ENCODE measurements at places on chromosomes 7 and 10.

- no peak for DNase-seq
Observed at GRCh38 chr7:48289656-48290055, 118.4 kb downstream of the ABCA13 start.

- no peak for DNase-seq
Observed at GRCh38 chr7:108455551-108455997, 662 bp downstream of the NRCAM start.

GRCh38 chr10:43228783-43229207 lies 38.1 kb downstream of the RASGEF1A start:
- no peak for DNase-seq

DNA sequence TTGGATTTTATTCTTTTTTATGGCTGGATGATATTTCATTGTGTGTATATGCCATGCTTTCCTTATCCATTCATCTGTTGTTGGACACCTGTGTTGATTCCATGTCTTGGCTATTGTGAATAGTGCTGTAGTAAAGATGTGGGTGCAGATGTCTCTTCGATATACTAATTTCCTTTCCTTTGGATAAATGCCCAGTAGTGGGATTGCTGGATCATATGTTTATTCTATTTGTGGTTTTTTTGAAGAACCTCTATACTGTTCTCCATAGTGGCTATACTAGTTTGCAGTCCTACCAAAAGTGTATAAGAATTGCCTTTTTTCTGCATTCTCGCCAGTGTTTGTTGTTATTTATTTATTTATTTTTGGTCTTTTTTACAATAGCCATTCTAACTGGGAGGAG lies 159.8 kb downstream of the WNT2 start:
- DNase-seq = no peak

- no peak for DNase-seq
Observed at GRCh38 chr10:77478247-77478961, 159.2 kb downstream of the KCNMA1 start.

DNA sequence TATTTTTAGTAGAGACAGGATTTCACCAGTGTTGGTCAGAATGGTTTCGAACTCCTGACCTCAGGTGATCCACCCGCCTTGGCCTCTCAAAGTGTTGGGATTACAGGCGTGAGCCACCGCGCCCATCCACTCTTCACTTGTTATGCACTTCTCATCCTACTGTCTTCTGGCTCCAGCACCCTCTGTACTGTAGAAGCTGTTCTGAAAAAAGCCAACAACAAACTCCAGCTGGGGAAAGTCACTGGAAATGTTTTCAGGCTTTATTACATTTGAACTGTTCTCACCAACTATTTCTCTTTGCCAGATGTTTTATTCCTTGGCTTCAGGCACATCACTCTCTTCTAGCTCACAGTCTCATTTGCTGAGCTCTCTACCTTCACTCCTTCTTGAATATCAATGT lies 122.5 kb upstream of the EGR2 start:
- no peak for DNase-seq

- DNase-seq = no peak
Observed at GRCh38 chr10:102188298-102188940, 36.2 kb downstream of the NOLC1 start.

DNA sequence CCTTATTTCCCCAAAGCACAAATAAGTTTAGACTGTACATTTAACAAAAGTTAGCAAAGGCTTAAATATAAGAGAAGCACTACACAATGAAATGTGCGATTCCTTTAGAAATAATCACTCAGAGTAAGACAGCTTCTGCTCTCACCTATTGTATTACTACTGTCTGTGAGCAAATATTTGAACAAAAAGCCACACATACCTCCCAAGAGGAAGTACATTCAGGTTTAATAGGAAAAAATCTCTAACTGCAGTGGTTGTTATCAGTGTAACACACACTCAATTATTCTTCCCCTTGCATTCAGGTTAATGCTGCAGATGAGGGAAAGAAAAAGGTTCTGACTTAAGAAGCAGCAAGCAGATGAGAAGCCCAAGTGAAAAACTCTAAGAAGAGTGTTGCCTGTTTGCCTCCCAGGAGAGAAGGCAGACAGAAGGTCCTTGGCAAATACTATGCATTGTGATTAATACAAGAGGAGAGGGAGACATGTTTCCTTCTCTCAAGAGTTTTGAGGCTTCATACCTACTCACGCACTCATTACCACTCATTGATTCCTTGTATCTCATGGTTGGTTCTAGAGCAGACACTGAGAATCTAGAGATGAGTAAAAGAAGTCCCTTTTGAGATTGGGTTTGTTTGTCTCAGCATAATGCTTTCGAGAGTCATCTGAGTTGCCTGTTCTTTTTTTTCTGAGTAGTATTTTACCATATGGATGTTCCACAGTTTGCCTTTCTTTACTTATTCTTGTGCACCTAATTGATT lies 13.6 kb downstream of the GIMAP4 start:
- DNase-seq = no peak

DNA sequence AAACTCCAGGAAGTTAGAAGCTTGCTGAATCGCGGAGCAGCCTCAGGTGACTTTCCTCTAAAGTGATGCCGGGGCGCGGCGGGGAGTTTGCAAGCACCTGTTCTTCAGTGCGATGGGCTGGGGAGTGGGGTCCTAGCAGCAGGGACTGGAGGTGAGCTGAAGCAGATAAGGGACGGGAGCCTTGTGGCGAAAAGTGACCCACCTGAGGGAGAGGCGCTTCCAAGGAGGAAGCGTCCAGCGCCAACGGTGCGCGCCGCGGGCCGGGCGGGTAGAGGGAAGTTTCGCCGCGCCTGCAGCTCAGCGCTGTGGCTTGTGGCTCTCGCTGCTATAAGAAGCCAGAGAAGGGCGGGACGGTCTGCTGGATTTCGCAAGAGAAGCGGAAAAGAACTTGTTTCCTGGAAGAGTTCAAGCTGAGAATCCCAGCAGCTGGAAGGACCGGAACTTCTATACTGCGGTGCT lies at the start of gene STEAP4:
TSS of gene STEAP4 (minus strand) at position 305 of the 459 bp plus-strand sequence. CDS start 22,625 bp downstream, outside the sequence.
- no peak for DNase-seq

DNA sequence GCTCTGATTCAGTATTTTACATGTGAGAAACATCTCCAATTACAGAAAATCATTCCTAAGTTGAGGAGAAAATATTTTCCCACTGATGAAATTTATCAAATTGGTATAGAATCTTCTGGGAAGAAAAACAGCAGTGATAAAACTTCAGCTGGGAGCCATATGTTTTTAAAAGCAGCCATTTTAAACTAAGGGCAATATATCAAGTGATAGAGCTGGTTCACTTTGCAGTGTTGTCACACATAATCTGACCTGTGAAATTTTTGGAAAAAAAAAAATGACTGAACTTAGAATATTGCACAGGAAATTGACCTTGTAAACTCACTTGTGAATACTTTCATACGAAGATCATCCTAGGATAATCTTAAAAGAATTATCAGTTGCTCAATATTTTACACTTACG lies 10.5 kb upstream of the EZH2 start:
- DNase-seq = no peak

Measured in CD4-positive, alpha-beta T cell treated with Interleukin-12 subunit alpha and Interleukin-12 subunit beta, for 1 hour (primary cell).